ENCODE measurements at places on chromosomes 1 and 21. TPM values are rescaled to one million over a fixed set of nuclear protein-coding genes. Genes with fewer than 3 reads are reported as not detected.

DNA sequence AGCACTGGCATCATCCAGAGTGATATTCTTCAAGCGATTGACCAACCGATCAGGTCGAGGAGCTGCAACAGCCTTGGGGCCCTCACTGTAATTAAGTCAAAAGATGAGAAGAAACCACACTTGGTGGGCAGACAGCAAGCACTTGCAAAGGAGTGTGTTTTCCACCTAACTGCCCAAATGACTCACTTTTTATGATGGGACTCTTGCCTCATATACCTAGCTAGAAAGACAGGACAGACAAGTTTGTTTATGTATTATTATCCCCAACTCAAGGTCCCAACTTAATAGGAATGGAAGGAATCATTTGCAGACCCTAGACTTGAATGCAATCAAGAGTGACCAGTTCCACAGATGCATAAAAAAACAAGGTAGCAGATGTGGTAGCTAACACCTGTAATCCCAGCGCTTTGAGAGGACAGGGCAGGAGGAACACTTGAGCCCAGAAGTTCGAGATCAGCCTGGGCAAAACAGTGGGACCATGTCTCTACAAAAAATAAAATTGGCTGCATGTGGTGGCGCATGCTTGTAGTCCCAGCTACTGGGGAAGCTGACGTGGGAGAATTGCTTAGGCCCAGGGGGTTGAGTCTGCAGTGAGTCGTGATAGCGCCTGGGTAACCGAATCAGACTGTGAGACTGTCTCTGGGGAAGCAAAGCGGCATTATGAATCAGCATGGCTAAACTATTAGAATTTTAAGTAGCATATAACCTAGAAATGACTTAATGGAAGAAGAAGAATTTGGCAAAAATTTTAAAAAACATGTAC, 2.3 kb upstream of the NRAS start:
- DNase-seq, result no peak
- peaks cover 66% of the 10 kb centered on the region for H3K36me3 ChIP-seq
- peaks cover 16% of the 10 kb centered on the region for H3K4me1 ChIP-seq
- H3K4me3 ChIP-seq, result no peak overlapping the region

ST6GALNAC5 gene
- not detected for total RNA-seq

DNA sequence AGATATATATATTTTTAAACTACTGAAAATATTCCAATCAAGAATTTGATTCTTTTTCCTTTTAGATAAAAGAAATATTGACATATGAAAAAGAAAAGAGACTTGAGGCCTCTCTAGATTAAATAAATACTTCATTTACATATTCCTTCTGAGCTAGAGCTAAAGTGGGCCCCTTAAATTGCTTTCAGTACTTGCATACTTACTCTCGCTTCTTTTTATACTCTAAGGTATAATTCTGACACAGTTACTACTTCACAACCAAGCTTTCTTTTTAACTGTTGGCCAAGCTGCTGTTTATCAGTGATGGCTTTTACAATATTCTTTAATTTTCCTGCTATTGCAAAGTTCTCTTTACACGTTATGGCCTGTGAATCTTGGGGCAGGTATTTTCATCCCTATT, 24.6 kb downstream of the EXTL2 start:
- no peak overlapping the region for H3K4me3 ChIP-seq
- H3K36me3 ChIP-seq, result no peaks in the 10 kb centered on the region
- H3K27me3 ChIP-seq, result no peaks in the 10 kb centered on the region
- H3K4me1 ChIP-seq, result no peaks in the 10 kb centered on the region
- no peak overlapping the region for H3K27ac ChIP-seq
- DNase-seq, result no peak

VHLL gene
- total RNA-seq, result not detected

- no peaks in the 10 kb centered on the region for H3K4me1 ChIP-seq
- no peak overlapping the region for H3K4me3 ChIP-seq
- H3K27ac ChIP-seq, result no peak overlapping the region
- DNase-seq, result no peak
- H3K27me3 ChIP-seq, result no peaks in the 10 kb centered on the region
- peaks cover 34% of the 10 kb centered on the region for H3K36me3 ChIP-seq
Observed at GRCh38 chr1:67004176-67004575, 49.8 kb downstream of the SLC35D1 start.

GRCh38 chr1:111739194-111739924, at the start of gene INKA2:
INKA2 (minus strand) TSS chr1:111739395; CDS start chr1:111739242, 153 bp downstream.
- DNase-seq, result peak; percentile 53
- peaks cover 36% of the 10 kb centered on the region for H3K27me3 ChIP-seq
- H3K36me3 ChIP-seq, result no peaks in the 10 kb centered on the region
- peak within 1 kb of the TSS; percentile 53 for H3K4me3 ChIP-seq

DNA sequence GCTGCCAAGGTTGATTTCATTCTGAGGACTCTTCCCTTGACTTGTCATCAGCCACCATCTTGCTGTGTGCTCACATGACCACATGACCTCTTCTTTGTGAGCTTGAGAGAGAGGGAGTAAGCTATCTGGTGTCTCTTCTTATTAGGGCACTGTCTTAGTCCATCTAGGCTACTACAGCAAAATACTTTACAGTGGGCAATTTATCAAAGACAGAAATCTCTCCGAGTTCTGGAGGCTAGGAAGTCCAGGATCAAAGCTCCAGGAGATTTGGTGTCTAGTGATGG, 11.9 kb upstream of the RPS6KA1 start:
- no peak for DNase-seq
- H3K4me3 ChIP-seq, result no peak overlapping the region
- H3K36me3 ChIP-seq, result no peaks in the 10 kb centered on the region
- no peak overlapping the region for H3K27ac ChIP-seq
- H3K27me3 ChIP-seq, result no peaks in the 10 kb centered on the region

DNA sequence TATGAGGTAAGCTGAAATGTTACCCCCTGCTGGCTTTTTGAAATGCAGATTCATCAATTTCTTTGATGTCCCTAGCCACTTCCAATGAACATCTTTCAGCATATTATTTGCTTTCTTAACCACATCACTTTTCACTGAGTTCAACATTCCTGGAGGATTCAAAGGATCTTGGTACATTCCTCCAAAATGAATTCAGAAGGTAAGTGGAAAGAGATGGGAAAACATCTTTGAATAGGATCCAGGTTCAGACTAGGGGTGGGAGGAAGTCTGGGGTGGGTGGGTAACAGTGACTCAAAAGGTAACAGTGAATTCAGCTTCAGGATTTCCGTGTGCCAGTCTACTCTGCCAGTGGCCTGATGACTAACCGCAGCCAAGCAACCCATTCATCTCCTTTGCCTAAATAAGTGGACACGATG, 180.7 kb downstream of the ZC3H11B start:
- no peaks in the 10 kb centered on the region for H3K36me3 ChIP-seq
- H3K4me3 ChIP-seq, result no peak overlapping the region
- H3K4me1 ChIP-seq, result no peaks in the 10 kb centered on the region
- DNase-seq, result no peak

SAMSN1 gene
- 51.3 TPM for total RNA-seq

DNA sequence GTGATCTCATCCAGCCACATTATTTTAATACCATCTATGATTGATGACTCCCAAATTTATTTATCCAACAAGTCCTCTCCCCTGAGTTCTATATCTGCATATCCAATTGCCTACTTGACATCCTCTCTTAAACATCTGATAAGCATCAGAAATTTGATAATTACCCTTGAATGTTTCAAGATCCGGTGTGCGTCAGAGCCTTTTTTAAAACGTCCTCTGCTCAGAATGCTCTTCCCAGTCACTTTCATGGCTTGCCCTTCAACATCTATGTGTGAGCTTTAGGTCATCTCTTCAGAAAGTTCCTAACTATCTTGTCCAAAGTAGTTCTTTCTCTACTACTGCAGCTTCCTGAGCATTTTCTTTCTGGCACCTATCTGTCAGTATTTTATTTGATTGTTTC, 364.3 kb downstream of the PLPP3 start:
- H3K27ac ChIP-seq, result no peak overlapping the region
- H3K27me3 ChIP-seq, result no peaks in the 10 kb centered on the region
- no peak overlapping the region for H3K4me3 ChIP-seq
- DNase-seq, result no peak
- H3K4me1 ChIP-seq, result no peaks in the 10 kb centered on the region
- no peaks in the 10 kb centered on the region for H3K36me3 ChIP-seq

DNA sequence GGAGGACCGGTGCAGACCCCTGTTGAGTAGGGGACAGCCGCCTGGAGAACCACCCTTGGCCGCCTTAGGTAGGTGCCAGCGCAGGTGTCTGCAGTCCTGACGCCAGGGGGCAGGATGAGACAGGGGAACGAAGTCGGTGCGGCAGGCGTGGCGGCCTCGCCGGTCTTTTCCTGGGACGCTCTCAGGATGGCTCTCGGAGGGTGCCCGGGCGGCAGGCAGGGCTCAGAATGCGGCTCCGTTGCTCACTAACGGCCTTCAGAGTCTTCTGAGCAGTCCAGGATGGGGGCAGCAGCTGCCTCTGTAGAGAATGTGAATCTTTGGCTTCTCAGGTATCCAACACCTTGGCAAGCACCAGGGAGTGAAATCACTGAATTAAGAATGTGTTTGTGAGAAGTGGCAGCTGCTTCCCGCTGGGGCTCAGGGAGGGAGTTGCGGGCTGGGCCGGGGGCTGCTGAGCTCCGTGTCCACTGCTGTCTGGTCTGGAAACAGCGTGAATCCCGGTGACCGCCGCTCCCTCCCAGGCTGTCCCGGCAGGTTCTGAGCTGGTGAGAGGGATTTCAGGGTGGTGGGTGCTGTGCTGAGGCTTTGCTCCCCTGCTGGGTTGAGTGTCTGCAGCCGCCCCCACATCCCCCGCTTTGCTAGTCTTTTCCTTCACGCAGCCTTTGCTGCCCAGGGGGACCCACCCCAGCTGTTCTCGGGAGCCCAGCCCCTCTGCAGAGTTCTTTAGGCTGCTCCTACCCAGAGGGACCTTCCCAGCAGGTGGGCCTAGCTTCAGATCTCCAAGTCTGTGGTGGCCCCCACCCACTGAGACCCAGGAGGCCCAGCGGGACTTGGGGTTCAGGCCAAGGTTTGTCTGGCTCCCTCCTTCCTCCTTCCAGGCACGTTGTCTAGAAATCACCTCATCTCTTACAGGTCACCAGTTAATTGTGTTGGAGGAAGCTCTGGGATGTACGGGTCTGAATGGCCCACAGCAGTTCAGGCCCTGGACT, 11.1 kb upstream of the C1orf174 start:
- peak; percentile 75 for DNase-seq
- H3K36me3 ChIP-seq, result no peaks in the 10 kb centered on the region
- H3K4me1 ChIP-seq, result peaks cover 17% of the 10 kb centered on the region
- H3K27me3 ChIP-seq, result peaks cover 2% of the 10 kb centered on the region
- H3K27ac ChIP-seq, result no peak overlapping the region

ANGPTL3 gene
- not detected for total RNA-seq

- no peak overlapping the region for H3K27ac ChIP-seq
- no peaks in the 10 kb centered on the region for H3K4me1 ChIP-seq
- H3K36me3 ChIP-seq, result no peaks in the 10 kb centered on the region
- no peaks in the 10 kb centered on the region for H3K27me3 ChIP-seq
Observed at GRCh38 chr1:56477164-56478111, 101.9 kb downstream of the PLPP3 start.

- no peak overlapping the region for H3K27ac ChIP-seq
- H3K27me3 ChIP-seq, result peaks cover 4% of the 10 kb centered on the region
- H3K4me1 ChIP-seq, result no peaks in the 10 kb centered on the region
- H3K4me3 ChIP-seq, result no peak overlapping the region
Observed at GRCh38 chr1:184545601-184546000, 158.8 kb downstream of the C1orf21 start.
